ENCODE measurements at places on chromosomes 11 and 22. TPM values are rescaled to one million over a fixed set of nuclear protein-coding genes. Genes with fewer than 3 reads are reported as not detected.

The SIDT2 gene
- 163 TPM for polyA plus RNA-seq

The PARVB gene
- polyA plus RNA-seq: 49.3 TPM

The BACE1-AS gene
- not detected for polyA plus RNA-seq

- no peaks in the 10 kb centered on the region for H3K36me3 ChIP-seq
- H3K4me1 ChIP-seq: peaks cover 36% of the 10 kb centered on the region
- no peak for DNase-seq
- no peaks in the 10 kb centered on the region for H3K27me3 ChIP-seq
Measured at GRCh38 chr22:49948958-49949913, 11.3 kb upstream of the PIM3 start.

GRCh38 chr11:1448882-1449281 lies 37.7 kb downstream of the MOB2 start:
- no peaks in the 10 kb centered on the region for H3K4me1 ChIP-seq
- no peak overlapping the region for H3K4me3 ChIP-seq
- H3K36me3 ChIP-seq: no peaks in the 10 kb centered on the region
- DNase-seq: no peak

GRCh38 chr22:26952451-26953011 lies 295.1 kb downstream of the MIAT start:
- no peak for DNase-seq
- H3K36me3 ChIP-seq: no peaks in the 10 kb centered on the region
- H3K27ac ChIP-seq: no peak overlapping the region
- H3K4me1 ChIP-seq: no peaks in the 10 kb centered on the region
- H3K4me3 ChIP-seq: no peak overlapping the region

- DNase-seq: no peak
- no peaks in the 10 kb centered on the region for H3K4me1 ChIP-seq
- peaks cover 6% of the 10 kb centered on the region for H3K27me3 ChIP-seq
- H3K36me3 ChIP-seq: no peaks in the 10 kb centered on the region
Measured at GRCh38 chr11:79362821-79363220, 78.0 kb downstream of the TENM4 start.

GRCh38 chr11:4826425-4826824 lies 5.3 kb downstream of the OR51F2 start:
- no peak overlapping the region for H3K4me3 ChIP-seq
- no peak overlapping the region for H3K27ac ChIP-seq
- no peaks in the 10 kb centered on the region for H3K36me3 ChIP-seq
- no peaks in the 10 kb centered on the region for H3K27me3 ChIP-seq
- no peak for DNase-seq
- no peaks in the 10 kb centered on the region for H3K4me1 ChIP-seq

Data from CD14-positive monocyte (primary cell).